Liver (tissue), 10 donors: ENCODE measurements at places on chromosomes 5 and 9. TPM values are rescaled to one million over a fixed set of nuclear protein-coding genes. Genes with fewer than 3 reads are reported as not detected.

GRCh38 chr9:33099754-33100153 is 23.3 kb upstream of the SMU1 start:
- no peak for DNase-seq

Gene PDE8B
- 0.19 TPM for total RNA-seq

Gene NOXA1
- 1.3 TPM for total RNA-seq

- no peak for DNase-seq
Observed at GRCh38 chr5:97968346-97968745, 785.3 kb upstream of the RIOK2 start.

DNA sequence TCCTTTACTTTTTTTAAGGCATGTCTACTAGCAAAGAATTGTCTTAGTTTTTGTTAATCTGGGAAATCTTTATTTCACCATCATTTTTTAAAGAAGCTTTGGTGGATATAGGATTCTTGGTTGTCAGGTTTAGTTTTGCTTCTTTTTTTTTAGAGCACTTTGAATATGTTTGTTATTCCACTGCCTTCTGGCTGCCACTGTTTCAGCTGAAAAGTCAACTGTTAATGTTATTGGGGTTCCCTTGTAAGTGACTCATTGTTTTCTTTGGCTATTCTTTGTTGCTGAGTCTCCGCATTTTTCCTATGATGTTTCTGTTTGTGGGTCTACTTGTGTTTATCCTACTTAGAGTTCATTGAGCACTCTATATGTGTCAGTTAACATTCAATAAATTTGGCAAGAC is 44.4 kb downstream of the PHAX start:
- no peak for DNase-seq

Gene LEAP2
- total RNA-seq, result 56.7 TPM

DNA sequence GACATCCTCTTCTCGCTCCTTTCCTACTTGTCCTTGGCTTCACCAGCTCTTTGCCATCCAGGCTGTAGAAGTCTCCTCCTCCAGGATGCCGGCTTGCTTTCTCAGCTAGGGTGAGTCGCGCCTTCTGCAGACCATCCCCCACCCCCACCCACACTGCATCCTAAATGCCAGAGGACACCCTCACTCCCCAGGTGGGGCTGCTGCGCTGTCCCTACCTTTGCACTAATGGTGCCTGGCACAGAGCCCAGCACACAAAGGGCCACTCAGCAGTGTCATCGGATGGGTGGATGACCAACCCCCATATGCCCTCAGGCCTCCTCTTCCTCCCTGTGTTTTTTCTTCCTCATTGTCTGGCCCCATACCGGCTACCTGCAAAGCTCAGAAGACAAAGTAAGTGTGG is 14.8 kb downstream of the IL9 start:
- DNase-seq, result no peak

Gene RASGRF2
- total RNA-seq, result 3.3 TPM

Gene ADAMTS12
- total RNA-seq, result 3.4 TPM
